ENCODE measurements at places on chromosomes 5 and 9.

DNA sequence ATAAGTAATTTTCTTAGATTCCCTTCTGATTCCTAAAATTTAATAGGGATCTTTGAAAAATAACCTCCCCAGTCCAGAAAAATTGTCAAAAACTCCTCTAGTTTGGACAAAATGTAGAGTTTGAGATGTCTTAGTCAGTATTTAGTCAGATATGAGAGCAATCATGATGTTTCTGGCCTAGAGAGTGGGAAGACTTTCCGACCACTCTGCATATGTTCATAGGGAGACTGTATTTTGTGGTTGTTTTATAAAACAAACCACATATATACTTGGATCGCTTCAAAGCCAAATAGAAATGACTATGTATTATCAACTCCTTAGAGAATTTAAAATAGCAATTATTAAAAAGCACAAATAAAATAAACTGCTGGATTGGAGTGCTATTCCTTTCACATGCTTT is 15.8 kb downstream of the ZFAND5 start:
- no peak for DNase-seq

GRCh38 chr5:1835431-1835830 is 34.2 kb downstream of the NDUFS6 start:
- DNase-seq, result no peak

GRCh38 chr9:97311798-97312500 is 4.5 kb downstream of the CCDC180 start:
- DNase-seq, result no peak

GRCh38 chr5:147813696-147814095 is 17.8 kb downstream of the SPINK1 start:
- no peak for DNase-seq

DNA sequence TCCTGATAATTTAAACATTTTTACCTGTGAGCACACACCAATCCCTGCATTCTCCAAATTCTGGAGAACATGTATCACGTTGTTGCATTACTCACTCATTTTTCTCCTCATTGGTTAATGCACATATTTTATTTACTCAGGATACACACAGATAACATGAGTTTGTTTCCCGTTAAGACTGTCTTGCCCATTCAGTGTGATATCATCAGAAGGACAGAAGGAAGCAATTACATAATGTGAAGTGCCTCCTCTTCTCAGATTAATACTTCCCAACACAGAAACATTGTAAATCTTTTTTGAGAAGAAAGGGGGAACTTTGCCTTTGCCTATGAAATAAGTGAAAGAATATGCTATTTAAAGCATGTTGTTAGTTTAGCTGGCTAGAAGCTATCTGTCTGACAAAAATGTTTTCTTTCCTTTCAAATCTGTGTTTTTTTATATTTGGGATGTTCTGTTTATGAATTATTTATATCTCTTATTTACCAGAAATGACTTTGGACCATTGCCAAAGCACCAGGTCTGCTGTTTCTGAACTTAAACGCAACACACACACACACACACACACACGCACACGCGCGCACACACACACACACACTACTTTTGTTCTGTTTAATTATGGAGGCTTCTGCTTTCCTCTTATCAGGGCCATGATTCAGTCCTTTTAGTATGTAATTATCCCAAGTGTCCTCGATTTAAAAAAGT is 186.5 kb downstream of the CHSY3 start:
- no peak for DNase-seq

- DNase-seq, result no peak
These were observed 60.8 kb downstream of the PFDN1 start for GRCh38 chr5:140242099-140242498.

DNA sequence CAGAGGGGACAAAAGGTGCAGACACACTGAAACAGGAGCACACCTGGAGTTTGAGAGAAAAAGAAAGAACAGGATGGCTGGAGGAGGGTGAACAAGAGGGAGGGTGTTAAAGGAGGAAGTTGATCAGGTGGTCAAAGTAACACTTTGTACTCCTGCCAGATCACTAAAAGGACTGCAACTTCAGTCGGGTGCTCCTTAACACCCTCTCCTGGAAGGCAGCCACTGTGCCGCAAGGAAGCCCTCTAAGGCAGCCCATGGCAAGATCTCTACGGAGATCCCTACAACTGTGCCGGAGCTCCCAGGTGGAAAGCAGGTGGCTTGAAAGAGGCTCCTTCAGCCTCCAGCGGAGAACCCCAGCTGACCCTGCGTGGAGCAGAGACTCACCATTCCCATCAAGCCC is 124.4 kb upstream of the MSX2 start:
- no peak for DNase-seq

DNA sequence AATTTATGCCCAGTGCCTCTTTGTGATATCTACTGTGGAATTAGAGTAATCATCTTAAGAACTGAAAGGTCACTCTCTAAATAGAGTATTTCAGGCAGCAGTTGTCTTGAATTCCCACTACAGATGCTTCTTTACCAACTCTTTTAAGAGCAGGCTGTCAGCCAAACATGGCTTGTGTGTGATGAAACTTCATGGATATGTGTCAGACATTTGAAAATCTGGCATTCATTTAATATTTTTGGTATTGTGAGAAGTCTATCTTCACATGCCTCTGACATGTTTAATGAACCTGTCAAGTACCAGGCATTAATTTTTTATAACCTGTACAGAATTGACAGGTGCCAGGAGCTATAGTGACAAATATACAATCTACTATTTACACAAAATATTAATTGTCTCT is 318.6 kb downstream of the CDH9 start:
- DNase-seq, result no peak

DNA sequence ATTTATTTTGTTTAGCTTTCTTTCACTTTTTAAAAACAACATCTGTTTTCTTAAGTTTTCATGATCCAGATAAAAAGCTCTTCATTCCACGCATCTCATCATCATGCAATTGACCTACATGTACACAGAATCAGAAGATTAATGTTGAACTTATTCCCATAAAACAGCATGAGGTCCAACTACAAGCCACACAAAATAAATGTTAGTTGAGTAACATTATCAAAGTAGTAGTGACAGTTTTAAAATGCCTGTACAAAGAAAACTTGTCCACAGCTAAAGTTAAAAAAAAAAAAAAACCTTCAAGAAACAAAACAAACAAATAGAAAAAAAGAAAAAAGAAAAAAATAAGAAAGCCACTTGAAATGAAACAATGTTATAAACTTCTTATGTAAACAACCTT is 846.3 kb downstream of the TLE1 start:
- no peak for DNase-seq

GRCh38 chr5:36623832-36624231 is 17.4 kb downstream of the SLC1A3 start:
- no peak for DNase-seq

DNA sequence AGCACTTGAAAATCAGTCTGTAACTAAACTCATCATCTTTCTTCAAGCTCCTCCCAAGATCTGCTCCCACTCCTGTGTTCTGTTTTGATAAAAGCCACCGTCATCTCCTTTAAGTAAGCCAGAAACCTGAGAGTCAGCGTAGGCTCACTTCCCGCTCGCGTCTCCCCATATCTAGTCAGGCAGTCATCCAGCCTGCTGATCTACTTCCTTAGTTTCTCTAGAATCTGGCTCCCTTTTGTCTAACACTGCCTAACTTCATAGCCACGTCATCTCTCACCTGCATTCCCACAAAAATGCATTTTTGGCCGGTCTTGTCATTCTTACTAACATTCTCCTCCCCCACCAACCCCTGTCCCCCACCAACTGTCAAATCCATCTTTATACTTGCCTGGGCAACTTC is 3.0 kb upstream of the TJP2 start:
- no peak for DNase-seq

- no peak for DNase-seq
These were observed 7.6 kb upstream of the RGMB start for GRCh38 chr5:98765815-98766214.

DNA sequence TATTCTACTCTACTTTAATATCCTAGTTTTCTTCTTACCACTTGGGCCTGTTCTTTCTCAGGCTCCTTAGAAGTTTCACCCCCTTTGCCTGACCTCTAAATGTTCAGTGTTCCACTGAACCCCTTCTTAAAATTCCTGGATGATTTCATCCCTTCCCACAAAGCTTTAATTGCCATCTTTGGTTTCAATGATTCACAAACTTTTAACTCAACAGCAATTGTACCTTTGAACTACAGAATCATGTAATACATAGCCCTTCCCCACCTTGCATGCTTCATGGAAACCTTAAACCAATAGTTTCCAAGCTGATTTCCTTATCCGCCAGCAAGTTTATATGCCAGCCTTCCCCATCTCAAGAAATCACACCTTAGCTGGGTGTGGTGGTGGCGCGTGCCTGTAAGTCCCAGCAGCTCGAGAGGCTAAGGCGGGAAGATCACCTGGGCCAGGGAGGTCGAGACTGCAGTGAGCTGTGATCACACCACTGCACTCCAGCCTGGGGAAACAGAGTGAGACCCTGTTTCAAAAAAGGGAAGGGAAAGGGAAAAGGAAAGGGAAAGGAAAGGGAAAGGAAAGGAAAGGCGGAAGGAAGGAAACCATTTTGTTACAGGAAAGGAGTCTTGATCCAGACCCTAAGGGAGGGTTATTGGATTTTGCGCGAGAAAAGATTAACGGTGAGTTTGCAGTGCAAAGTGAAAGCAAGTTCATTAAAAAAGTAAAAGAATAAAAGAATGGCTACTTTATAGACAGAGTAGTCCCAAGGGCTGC is 1023.7 kb upstream of the DMAC1 start:
- no peak for DNase-seq

DNA sequence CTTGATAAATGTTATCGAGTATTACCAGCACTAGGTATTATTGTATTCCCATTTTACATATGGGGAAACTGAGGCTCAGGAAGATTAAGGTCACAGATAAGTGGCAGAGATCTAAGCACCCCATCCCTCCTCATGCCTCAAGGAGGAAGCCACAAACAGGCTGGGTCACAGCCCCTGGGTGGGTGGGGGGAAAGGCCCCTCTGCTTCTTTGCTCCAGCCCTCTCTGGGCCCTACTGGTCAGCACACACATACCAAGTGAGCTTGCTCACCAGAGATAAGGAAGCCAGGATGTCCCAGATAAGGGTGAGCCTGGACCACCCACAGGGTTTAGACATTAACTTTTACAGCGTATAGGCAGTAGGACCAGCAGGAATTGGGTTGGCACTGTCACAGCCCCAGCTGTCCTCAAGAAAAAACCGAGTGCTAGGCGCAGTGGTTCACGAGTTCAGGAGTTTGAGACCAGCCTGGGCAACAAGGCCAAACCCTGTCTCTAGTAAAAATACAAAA is 45.3 kb downstream of the STK10 start:
- DNase-seq, result no peak

DNA sequence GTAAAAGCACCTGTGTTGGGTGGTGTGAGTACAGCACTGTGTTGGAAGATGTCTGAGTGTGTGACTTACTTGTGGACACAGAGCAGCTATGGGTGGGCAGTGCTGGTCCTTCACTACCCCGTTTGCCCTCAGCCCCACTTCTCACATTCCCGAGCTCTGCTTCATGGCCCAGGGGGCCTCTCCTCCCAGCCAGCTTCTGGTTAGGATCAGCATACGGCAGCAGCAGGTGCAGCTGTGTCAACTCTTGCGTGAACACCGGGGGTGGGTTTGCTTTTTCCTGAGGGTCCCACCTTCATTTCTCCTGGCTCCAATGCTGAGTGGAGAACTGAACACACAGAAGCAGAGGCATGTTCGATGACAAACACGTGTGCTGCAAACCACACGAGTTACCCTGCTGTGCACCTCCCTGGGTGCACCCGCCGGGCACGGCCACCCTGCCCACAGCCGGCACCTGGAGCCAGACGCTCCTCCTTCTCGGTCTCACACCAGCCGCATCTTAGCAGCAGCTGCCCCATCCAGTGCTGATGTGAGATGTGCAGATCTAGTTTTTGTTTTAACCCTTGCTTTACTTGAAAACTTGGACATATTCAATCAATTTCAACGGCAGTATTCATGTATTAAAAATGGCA is 14.9 kb upstream of the SLC6A3 start:
- no peak for DNase-seq

DNA sequence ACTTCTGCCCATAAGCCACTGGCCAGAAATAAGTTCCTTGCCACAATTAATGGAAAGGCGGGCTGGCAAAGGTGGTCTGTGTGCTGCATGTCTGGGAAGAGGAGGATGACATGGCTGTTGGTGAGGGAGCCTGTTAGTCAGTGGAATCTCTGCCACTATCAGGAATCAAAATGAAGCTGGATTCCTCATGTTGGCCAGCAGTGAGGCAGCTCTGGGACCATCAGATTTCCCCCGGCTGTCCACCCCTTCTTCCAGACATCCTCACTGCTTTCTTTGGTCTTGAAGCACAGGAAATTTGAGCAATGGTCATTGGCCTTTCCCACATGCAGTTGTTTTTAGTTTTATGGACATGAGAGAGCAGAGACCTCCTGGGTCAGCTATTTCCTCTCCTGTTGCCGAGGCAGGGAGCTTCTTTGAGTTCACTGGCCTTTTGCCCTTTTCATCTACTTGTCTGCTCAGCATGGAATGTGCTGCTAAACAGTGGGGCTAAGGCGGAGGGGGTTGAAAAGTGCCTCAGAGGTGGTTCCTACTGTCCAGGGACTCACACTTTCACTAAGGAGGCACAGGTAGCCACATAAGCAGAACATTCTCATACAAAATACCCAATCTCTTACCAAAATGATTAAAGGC is 34.8 kb upstream of the NEURL1B start:
- DNase-seq, result no peak

DNA sequence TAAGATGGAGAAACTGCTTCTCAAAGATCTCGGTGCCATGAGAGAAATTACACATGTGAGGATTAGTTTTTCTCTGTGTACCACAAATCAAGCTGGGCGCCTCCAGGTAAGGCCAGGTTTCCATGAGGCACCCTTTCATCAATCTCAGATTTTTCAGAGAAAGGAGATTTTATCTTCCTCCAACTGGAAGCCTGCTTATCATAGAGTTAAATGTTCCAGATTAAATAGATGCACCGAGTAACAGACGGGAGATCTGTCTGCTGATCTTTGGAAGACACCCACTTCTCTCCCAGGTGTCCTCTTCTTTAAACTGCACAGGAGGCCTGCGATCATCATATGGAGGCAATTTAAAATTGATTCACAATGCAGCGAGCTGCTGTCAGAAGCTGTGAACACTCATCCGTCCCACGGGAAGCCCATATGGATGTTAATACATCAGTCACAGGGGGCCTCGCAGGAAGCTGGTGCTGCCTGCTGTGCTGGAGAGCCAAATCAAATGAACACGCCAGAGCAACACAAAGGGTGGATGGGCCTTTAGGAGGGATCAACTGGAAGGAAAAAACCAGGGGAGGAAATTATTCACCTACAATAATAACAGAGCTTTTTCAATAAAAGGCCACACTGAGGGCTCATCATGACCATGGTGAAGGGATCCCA is 93.3 kb downstream of the TLE1 start:
- DNase-seq, result peak; percentile 54

DNA sequence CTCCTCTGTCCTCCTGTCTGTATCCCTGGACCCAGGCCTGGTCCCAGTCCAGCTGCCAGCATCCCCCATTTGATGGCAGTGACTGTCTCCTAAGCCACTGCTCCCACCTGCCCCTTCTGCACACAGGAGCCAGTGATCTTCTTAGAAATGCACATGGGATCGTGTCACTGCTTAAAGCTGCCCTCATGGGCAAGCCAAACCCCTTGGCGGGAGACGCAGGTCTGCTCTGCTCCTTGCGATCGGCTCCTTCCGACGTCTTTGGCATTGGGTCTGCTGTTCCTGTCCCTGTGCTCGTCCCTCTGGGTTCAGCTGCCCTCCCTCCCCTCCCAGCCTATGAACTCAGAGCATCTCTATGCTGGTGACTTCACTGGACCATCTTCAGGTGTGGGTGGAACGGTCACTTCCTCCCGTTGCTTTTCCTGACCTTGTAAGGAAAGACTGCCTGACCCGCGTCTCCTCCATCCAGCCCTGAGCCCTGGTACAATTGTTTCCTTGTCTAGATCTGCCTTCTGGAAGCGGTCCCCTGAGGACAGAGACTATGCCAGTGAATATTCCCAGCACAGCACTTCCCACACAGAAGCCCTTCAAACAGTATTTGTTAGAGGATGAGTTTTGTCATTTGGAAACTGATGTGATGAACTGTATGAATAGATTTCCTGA is 116.5 kb downstream of the ZNF354C start:
- DNase-seq, result no peak
